ENCODE measurements at places on chromosomes 11 and 22.

DNA sequence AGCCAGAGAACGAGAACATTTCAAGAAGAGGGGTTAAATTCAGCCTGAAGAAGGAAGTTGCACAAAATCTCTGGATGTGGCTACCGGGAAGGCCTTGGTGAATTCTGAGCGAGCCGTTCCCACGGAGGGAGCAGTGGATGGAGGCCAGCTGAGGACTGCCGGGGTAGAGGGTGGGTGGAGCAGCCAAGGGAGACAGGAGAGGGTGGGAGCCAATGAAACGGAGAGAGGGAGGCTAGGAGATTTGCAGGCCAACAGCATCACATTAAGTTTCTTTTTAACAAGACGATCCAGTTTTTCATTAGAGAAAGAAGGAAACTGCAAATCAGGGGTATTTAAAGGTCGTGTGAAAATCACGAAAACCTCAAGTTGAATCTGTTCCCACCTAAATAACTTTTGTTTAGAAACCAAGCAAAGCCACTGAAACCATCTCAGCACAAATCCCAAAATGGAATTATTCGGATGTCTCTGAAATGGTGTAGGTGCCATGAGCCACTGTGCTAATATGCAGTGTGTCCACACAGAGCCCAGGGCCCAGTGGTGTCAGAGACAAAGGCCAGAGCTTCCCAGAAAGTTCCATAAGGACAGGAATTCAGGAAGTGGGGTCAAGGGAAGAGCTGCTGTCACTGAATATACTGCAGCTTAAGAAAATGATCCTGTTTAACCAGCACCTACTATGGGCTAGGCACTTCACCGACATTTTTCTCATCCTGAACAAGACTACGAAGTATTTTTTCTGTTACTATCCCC, 59.7 kb upstream of the SLC35C1 start:
- no peak for DNase-seq

DNA sequence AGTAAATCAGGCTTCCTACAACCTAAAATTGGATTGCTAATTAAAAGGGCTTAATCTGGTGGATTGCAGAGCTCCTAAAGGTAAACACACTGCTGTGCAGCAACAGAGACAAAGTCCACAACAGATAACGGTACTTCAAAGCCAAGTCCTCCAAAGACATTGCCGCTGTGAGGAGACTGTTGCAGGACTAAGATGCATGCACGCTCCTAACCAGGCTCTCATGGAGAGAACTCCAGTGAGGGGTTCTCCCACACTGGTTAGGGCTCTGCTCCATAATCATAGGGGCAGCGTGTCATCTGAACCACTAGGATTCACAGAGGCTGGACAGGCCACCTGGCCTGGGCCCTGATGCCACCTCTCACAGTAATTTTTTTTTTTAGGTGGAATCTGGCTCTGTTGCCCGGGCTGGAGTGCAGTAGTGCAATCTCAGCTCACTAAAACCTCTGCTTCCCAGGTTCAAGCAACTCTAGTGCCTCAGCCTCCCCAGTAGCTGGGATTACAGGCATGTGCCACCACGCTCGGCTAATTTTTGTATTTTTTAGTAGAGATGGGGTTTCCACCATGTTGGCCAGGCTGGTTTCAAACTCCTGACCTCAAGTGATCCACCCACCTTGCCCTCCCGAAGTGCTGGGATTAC, 56.9 kb upstream of the ARFGAP3 start:
- no peak for DNase-seq

DNA sequence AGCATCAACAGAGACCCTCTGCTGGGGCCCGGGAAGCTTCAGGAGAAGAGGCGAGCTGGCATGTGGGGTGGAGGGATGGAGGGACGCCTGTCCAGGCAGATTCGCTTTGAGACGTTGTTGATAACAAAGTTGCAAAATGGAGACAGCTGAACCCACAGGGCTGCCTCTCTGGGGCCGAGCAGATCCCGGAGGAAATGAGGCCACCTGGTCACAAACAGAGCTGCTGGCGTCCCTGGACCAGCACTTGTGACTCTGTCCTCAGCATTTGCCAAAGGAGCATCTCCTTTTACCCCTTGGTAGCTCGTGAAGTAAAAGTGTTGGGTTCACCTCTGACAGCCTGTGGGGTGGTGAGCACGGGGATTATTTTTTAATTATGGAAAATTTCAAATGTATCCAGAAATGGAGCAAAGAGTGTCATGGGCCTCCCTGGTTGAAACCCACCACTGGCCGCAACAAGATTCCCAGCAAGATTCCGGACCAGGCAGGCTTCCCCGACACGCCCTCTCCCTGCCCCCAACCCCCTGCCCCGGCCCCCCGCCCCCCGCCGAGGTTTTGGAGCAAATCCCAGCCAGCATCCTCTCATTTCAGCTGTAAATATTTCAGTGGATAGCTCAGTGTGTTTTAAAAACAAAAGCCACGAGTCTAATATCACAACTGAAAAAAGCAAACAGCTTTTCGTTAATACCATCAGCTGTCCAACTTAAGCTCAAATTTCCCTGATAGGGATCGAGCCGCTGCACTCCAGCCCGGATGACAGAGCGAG, 20.3 kb downstream of the GRAMD4 start:
- DNase-seq: no peak

- no peak for DNase-seq
Measured at GRCh38 chr11:129729216-129729615, 86.4 kb upstream of the TMEM45B start.

DNA sequence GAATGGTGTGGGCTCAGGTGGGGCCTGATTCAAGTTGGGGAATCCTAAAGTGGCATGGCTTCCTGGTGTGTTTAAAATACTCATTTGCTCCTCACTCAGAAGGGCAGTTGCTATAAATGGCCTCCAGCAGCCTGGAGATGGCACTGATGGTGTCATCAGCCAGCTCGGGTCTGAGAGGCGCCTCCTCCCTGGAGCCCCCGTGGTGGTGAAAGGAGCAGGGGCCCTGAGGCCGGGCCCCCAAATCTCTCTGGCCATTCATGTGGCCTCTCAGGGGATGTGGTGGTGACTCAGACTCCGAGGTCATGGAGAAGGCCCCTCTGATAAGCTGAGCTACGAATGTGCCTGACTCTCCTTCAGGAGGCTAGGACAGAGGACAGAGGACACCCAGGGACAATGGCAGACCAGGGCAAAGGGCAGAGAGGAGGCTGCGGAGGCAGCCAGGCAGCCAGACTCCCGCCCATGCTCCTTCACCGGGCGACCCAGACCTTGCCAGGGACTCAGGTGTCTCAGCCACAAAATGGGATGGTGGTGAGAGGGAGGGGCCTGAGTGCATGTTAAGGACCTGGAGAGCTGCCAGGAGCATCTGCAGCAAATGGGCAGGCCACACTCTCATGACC, 129.2 kb downstream of the CTTN start:
- no peak for DNase-seq

DNA sequence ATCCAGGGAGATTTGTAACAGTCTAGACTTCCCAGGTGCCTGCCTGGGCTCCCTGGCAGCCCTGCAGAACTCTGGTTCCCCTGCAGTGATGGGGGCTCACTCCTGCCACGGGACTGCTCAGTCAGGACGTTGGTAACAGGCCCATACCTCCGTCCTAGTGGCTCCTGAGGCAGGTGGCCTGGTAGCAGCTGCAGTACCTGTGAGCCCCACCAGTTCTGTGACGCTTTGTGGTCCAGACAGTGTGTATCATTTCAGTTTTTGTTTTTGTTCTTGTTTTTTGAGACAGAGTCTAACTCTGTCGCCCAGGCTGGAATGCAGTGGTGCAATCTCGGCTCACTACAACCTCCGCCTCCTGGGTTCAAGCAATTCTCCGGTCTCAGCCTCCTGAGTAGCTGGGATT, 27.8 kb downstream of the POLR3H start:
- DNase-seq: no peak

DNA sequence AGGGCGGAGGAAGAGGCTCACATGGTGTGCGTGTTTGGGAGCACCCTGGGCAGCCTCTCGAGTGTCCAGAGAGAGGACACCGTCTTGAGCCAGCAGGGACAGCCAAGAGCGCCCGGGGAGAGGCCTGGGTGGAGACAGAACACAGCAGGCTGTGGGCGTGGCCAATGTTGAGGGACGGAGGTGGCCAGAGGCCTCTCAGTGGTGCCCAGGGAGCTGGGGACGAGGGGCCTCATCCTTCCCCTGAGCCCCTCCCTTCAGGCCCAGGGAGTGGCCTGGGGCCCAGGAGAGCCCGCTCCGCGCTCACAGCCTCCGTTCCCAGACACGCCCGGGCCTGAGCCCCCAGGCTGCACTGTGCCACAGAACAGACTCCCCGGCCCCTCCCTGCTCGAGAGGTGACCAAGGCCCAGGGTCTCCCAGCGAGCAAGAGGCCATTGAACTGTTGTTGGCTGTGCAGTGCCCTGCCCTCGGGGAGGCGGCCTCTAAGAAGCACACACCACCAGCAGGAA, 48.4 kb downstream of the CDKN1C start:
- no peak for DNase-seq

- DNase-seq: no peak
Measured at GRCh38 chr11:90434858-90435257, 212.0 kb upstream of the CHORDC1 start.

GRCh38 chr22:50695421-50696250, 23.0 kb downstream of the SHANK3 start:
- no peak for DNase-seq
